Glutamatergic neuron (in vitro differentiated cells): ENCODE measurements at places on chromosomes 4 and X. TPM values are rescaled to one million over a fixed set of nuclear protein-coding genes. Genes with fewer than 3 reads are reported as not detected.

- no peak for DNase-seq
These were observed 18.8 kb downstream of the PAK3 start for GRCh38 chrX:111114806-111115205.

- no peak for DNase-seq
These were observed 18.1 kb downstream of the TMEM175 start for GRCh38 chr4:950136-951020.

GRCh38 chr4:174429701-174430410 lies 92.4 kb downstream of the HPGD start:
- DNase-seq = no peak

- no peak for DNase-seq
These were observed 590.0 kb downstream of the BCOR start for GRCh38 chrX:39507617-39508299.

The SMPX gene
- total RNA-seq = not detected

The SEC24D gene
- total RNA-seq = 26.0 TPM

DNA sequence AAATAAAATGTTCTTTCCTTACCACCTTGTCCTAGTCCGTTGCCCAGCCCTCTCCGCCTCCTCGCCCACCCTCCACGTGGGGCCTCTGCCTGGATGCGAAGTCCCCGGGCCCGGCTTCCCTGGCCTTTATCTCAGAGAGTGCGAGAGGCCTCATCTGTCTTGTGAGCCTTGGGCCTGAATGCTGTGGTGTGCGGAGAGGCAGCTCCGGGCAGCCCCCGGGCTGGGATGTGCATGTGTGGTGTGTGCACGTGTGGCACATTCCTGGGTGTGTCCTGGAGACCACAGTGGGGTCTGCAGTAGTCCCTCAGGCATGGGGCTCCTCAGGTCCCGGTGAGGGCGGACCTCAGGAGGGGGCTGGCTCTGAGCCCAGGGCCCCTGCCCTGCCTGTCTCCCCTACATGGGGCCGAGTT lies 31.4 kb downstream of the DOK7 start:
- DNase-seq = no peak

DNA sequence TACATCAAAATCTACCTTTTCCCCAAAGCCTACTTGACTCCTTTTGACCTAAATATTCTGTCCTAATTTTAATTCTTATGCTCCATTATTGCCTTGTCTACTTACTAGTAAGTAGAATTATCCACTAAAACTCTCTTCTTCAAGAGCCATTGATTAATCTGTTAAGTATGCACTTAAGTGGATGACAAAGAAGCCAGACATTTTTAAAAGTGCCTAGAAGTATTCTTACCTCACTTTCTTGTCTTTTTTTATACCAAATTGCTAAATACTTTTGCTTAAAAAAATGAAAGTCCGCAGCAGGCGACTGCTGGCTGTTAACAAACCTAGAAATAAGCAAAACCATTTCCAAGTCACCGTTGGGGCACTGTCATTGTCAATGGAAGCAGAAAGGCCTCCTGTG lies 20.1 kb upstream of the FRMPD4 start:
- no peak for DNase-seq

The ZNF182 gene
- total RNA-seq = 7.8 TPM

DNA sequence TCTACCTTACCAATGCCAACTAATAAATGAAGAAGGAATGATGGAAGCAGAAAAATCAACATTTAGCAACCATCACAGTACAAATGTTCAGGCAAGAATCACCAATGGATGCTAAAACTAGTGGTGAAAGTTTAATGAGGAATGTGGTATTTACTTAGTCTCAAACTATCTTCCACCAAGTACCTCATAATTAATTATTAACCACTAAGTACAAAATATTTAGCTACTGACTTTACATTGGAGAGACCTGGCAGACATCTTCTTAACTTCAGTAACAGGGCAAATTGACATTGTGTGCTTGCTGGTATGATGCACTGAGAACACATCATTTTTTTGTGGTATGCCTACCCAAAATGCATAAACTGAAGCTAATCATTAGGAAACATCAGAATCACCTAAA lies 82.4 kb downstream of the DLG3 start:
- DNase-seq = no peak

- peak; percentile 32 for DNase-seq
These were observed 20.1 kb upstream of the CSF2RA start for GRCh38 chrX:1248331-1249061.

The TMPRSS11B gene
- total RNA-seq = not detected

The PASD1 gene
- total RNA-seq = not detected

DNA sequence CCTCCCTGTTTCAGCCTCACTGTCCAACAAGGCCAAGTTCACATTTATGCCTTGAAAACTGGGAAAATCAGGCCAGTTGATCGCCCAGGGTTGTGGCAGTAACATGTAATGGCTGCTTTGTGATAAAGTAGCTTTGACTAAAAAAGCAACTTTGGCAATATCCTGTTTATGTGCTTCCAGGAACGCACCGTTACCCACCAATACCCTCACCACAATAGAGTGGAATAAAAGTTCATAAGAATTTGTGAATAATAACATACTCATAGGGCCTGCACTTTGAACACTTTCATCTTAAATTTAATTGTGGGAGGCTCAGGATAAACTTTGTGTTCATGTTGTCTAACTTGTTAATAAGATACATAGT lies 80.7 kb upstream of the MAML3 start:
- DNase-seq = no peak

The MTMR8 gene
- total RNA-seq = 2.2 TPM

The NAP1L3 gene
- total RNA-seq = 16.9 TPM

GRCh38 chr4:20456407-20456806 lies 204.7 kb downstream of the SLIT2 start:
- no peak for DNase-seq

DNA sequence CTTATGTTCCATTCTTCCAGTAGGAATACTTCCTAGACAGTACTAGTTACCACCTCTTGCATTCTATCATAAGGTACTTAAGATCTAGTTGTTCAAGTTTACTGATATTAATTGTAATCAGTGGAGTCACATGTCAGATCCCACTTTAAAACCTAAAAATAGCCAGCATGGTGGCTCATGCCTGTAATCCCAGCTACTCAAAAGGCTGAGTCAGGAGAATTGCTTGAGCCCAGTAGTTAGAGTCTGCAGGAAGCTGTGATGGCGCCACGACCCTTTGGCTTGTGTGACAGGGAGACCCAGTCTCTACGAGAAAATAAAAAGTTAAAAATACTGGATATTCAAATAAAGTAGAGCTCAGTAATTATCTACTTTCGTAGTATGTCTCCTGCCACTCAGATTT lies 57.7 kb downstream of the MAD2L1 start:
- no peak for DNase-seq

DNA sequence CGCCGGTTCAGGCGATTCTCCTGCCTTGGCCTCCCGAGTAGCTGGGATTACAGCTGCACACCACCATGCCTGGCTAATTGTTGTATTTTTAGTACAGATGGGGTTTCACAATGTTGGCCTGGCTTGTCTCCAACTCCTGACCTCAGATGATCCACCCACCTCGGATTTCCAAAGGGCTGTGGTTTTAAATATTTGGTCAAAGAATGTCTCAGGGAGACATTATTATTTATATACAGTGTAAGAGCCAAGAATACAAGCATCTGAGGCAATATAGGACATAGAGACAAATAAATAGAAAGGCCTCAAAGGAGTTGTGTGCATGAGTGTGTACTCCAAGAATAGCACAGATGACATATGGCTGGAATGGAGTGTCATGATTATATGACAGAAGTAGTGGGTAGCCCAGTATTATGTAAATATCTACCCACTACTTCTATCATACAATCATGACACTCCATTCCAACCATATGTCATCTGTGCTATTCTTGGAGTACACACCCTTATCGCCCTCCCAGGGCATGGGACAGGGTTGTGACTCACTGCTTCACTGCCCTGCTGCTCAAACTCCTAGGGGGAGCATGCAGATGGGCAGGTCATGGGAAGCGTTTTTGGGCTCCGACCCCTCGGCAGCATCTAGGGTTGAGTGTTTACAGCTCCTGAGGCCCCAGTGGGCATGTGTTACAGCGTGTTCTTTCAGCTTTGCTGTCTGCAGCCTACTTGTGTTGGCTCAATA lies 1649.8 kb upstream of the PCDH10 start:
- DNase-seq = peak; percentile 22

The NOX1 gene
- not detected for total RNA-seq

- DNase-seq = no peak
These were observed 640 bp downstream of the BANK1 start for GRCh38 chr4:101791182-101791558.

The SOWAHD gene
- total RNA-seq = not detected

DNA sequence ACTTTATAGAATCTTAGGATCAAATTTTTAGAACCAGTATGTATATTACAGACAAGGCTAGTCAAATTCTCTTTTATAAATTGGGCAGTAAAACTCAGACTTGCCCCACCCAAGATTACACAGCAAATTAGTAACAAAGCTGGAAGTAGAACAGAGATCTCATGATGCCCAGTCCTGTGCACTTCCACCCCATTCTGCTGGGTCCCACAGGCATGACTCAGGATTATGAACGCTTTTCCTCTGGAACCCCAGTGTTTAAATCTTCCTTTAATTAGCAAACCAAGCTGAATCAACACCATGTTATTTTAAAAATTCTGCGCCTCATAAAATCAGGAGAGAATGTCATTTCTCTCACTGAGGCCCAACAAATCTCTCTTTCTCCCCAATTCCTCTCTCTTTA lies 1.5 kb upstream of the IL13RA2 start:
- no peak for DNase-seq

GRCh38 chr4:101239665-101240064 lies 107.7 kb downstream of the PPP3CA start:
- DNase-seq = no peak

DNA sequence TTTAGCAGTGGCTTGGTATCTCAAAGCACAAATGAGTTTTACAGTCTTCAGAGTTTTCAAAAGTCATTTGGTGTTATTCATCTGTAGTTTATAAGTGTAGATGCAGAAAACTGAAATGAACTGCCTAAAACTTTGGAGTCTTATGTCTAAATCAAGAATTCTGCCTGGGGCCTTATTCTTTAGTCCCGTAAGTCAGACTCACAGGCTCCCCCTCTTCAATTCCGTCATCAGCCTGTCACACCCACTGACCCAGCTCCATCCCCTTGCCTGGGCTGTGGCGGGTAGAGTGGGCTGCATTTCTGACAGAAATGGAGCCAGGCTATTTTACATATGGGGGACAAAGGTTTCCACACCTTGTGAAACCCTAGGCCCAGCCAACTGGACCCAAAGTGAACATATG lies 44.3 kb downstream of the TSPAN5 start:
- no peak for DNase-seq

DNA sequence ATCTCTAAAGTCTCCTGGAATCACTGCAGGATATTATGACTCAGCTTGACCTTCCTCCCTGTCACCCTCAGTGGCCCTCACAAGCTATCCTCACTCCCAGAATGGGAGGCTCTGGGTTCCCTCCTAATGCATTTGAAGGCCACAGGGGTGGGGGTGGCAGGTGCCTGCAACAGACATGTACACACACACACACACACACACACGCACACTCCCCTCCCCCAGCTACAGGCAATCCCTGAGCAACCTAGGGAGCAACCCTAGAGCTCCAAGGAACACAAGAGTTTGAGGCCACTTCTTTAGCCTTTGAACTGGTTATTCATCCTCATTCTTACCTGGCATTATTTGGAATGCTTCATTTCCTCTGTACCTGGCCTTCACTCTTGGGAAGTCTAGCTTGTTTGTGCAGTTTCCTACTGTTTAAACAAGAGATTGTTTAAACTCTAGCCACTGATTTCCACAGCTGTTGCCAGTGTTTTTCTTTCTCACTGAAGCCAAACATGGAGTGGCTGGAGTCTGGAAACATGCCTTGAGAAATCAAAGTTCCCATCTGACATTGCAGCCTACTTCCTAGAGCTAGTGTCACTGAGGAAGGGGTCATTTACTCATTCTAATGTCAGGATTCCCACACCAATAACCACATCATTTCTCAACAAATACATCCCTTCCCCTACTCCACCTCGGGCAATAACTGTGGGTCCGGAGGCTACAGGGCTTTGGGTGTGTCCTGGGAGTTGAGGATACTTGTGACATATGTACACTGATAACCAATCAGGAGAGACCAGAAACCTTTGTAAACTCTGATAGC lies 37.7 kb downstream of the MAOA start:
- no peak for DNase-seq

The CT45A3 gene
- total RNA-seq = not detected

DNA sequence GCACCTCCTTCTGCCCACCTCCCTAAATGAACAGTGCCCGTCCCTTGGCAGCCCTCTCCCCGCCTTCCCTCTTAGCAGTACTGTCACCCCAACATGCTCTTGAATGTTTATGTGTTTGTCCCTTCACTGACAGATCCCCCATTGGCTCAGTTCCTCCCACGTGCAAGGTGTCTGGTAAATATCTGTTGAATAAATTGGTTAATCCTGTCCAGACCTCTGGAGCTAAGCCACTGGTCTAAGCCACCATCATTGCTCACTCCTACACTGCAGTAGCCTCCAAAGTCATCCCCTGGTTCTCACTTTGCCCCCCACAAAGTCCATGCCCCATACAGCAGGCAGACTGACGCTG lies 26.1 kb upstream of the MAN2B2 start:
- no peak for DNase-seq

GRCh38 chr4:98794565-98795205 lies 134.2 kb downstream of the EIF4E start:
- DNase-seq = no peak

DNA sequence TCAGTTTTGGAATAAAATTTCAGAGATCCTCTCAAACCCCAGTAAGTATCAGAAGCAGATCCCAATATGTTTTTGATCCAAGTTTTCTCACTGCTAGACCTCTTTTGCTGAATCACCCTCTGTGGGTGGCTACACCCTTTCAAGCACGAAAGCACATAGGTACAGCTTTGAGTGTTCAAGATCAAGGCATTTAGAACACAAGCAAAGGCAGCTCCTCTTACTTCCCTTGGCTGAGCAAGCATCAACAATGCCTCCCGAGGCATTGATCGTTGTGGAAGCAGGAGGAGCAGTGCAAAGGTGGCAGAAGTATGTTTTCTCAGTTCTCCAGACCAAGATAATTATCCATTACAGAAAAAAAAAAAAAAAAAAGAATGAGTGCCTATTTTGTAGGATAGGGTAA lies 72.0 kb upstream of the TSPAN7 start:
- DNase-seq = no peak

- no peak for DNase-seq
These were observed 164.3 kb upstream of the PABPC4L start for GRCh38 chr4:134365852-134366251.

DNA sequence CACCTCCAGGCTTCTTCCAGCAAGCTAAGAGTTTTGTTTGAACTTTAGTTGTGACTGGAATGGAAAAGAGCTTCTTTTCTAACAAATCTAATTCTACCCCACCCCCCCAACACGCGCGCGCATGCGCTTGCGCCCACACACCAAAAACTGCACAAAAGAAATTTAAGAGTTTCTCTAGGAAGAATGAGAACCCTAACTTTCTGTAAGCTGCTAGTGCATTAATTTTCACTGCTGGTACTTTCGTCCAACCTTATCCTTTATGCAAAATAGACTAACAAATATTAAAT lies 9.0 kb upstream of the INTU start:
- no peak for DNase-seq

The DIPK2B gene
- total RNA-seq = not detected

The HSFX1 gene
- 1.8 TPM for total RNA-seq

- DNase-seq = no peak
These were observed 5.1 kb downstream of the MORF4L2 start for GRCh38 chrX:103681443-103681842.

GRCh38 chr4:180057299-180057721 lies 2185.9 kb upstream of the TENM3 start:
- DNase-seq = no peak

- DNase-seq = peak; percentile 64
These were observed 35.3 kb upstream of the WAS start for GRCh38 chrX:48648336-48648751.

GRCh38 chr4:140497747-140498636 lies at the start of gene MGAT4D:
Gene MGAT4D, minus strand, starts transcription at chr4:140498293. Its CDS starts 71 bp downstream, at chr4:140498222.
- peak; percentile 60 for DNase-seq

The NLRP2B gene
- total RNA-seq = not detected
